ENCODE measurements at places on chromosomes 1 and 21. TPM values are rescaled to one million over a fixed set of nuclear protein-coding genes. Genes with fewer than 3 reads are reported as not detected.

The HAO2 gene
- total RNA-seq = not detected

The LMX1A gene
- not detected for total RNA-seq

The RSPH1 gene
- total RNA-seq = not detected

The PRKAA2 gene
- total RNA-seq = 0.16 TPM

The TIAM1 gene
- total RNA-seq = 15.1 TPM

The GON4L gene
- total RNA-seq = 39.9 TPM

The CDA gene
- total RNA-seq = not detected

The UQCRHL gene
- total RNA-seq = 1.9 TPM

The FAM177B gene
- total RNA-seq = not detected

The CFAP45 gene
- total RNA-seq = 0.27 TPM

The PAX7 gene
- total RNA-seq = not detected

The SLC45A3 gene
- 1.7 TPM for total RNA-seq

The PCSK9 gene
- total RNA-seq = 2.5 TPM

The TMEM61 gene
- total RNA-seq = 0.18 TPM

The CRYAA gene
- total RNA-seq = not detected

The TTC34 gene
- total RNA-seq = 0.41 TPM

The WNT4 gene
- total RNA-seq = not detected

The SPSB1 gene
- 18.2 TPM for total RNA-seq

The TPTE gene
- total RNA-seq = not detected
